ENCODE measurements at places on chromosomes 1 and 21.

DNA sequence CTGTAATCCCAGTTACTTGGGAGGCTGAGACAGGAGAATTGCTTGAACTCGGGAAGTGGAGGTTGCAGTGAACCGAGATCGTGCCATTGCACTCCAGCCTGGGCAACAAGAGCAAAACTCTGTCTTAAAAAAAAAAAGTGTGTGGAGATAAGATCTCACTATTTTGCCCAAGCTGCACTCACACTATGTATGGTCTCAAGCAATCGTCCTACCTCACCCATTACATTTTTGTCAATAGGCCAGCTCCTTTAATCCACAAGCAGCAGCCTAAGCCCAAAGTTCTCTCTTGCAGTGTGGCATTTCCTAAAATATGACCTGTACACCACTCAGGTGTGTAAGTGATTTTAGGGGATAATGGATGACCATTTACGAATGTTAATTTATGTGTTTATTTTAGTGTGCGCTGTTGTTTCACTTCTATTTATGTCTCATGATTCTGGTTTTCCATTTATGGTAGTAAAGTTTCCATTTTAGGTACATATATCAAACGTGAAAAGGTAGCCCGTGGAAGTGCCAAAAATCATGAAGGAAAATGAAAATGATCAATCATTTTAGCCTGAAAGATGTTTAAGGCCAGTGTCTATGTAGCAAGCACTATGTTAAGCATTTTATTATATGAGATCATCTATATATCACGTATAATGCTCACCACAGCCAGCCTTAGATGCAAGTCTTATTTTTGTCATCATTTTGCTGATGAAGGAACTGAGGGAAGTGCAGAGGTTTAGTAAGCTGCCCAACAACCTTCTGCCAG is 5.6 kb downstream of the LCK start:
- DNase-seq, result no peak

DNA sequence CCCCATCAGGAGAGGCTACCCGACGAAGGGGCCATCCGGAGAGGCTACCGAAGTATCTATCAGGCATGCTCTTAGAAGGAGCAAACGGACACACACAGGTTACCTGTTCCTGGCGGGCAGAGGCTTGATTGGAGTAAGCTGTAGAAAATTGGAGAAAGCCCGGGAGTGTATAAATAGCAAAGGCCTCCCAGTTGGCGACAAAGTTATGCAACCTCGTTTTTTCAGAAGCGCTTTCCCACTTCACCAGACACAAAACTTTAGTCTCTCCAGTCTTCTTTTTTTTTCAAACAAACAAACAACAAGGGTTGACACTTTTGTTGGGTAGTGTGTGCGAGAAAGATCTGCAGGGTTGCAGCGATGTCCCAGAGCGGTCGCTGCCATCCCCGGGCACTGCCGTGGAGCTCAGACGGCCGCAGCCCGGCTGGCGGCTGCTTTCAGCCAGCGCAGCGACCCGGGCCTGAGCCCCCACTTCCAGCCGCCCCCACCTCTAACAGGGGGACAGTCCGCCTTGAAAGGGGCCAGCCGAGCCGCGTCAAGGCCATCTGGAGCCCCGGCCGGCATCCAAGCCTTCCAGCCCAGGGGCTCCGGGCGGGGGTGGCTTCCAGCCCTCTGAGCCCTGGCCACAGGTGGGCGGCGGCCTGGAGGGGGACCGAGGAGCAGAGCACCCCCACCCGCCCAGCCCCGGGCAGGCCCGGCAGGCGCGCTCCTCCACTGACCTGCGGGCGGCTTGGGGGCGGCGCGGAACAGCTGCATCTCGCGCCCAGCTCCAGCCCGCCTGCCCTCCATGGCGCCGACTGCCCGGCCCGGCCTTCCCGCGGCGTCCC is 616 bp downstream of the MCOLN3 start:
- no peak for DNase-seq

DNA sequence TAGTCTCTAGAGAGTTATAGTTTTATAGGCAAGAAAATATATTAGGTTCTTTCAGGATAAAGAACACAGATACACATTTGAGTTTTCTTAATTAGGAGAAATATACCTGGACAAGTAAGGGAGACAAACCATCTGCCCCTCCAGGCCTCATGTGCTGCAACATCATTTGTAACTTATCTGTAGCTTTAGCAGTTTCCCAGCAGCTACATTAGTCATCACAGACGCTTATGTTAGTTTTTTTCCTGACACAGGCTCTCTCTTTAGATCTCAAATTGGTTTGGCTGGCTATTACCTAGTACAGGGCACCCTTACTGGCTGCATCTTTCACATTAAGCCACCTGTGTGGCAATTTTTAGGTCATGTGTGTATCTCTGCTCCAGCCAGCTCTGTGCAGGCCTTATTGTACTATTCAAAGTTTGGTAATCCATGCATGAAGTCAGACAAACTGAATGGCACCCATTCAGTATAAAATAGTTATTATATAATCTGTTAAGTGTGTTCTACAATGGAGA is 25.9 kb downstream of the GNPAT start:
- no peak for DNase-seq

GRCh38 chr1:159827102-159827490 is 423 bp downstream of the SLAMF8 start:
- no peak for DNase-seq

Measured in fibroblast of upper back skin (primary cell).